ENCODE measurements at places on chromosomes 16 and 17.

GRCh38 chr17:81921996-81922565 lies 4.1 kb upstream of the SIRT7 start:
- DNase-seq: no peak

DNA sequence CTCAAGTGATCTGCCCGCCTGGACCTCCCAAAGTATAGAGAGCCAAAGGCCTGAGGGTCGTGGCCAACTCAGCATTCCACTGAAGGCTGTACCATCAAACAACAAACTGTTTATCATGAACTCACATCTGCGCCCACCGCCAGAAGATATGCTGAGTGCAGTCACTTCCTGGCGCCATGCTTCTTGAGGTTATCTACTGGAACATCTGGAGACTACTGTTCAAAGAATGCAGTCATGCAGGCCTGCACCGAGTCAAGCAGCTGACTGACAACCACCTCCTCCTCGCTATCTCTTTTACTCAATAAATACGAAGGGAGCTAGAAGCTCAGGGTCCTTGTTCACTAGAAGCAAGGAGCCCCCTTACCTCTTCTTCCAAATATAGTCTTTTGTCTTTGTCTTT lies 473.9 kb upstream of the EEF2KMT start:
- no peak for DNase-seq

DNA sequence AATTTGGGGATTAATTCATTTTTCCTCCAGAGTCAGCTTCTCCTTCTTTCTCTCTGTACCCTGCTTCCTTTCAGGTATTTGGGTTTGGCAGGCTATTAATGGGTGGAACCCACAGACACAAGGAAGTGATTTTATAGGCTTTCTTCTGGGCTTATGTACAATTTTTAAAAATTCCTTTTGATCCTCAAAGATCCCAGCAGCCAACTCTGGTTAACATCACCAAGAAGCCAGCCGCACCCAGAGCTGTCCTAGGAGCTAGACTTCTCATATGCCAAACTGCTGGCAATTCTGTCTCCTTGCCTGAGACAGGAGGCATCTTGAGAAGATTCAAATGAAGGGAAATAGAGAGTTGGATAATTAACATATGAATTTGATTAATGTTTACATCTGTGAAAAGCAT lies 47.2 kb upstream of the ELAC2 start:
- no peak for DNase-seq

GRCh38 chr16:57938936-57939871 lies 31.7 kb downstream of the CNGB1 start:
- DNase-seq: no peak

DNA sequence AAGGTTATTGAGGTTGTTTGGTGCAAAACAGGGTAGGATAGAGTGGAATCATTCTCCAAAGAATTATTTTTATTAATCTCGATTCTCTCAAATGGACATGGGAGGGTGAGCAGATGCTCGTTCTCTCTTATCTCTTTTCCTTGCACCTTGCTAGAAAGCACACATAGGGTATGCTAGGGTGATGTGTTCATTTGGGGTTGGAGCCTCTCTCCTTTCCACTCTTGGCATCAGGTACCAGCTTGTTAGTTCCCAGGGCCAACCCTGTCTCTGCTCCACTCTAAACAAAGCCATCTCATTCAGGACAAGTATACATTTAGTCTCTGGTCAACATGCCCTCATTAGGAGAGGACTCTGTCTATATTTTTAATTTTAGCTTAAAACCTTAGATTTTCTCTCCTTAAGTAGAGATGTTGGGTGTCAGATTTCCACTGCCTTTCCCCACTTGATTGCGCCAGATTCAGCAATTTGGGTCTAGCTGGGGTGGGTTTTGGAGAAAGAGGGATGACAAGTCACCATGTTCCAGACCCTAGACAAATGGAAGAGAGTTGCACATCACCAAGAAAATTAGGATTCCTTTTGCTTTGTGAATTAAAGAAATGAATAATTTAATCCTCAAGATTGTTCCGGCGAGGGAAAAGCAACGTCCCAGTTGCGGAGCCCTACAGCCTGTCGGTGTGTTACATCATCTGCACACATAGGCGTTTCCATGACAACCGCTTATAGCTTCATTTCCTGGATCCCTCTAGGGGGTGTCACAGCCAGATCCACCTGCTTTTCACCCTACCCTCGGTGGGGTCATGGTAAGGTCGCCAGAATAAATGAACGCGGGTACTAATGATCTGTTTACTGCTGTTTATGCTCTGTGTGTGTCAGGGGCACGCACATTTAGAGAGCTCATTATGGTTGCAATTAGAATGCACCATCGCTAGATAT lies 41.6 kb downstream of the SNX11 start:
- no peak for DNase-seq

GRCh38 chr16:72442385-72443158 lies 270.6 kb upstream of the PMFBP1 start:
- no peak for DNase-seq

DNA sequence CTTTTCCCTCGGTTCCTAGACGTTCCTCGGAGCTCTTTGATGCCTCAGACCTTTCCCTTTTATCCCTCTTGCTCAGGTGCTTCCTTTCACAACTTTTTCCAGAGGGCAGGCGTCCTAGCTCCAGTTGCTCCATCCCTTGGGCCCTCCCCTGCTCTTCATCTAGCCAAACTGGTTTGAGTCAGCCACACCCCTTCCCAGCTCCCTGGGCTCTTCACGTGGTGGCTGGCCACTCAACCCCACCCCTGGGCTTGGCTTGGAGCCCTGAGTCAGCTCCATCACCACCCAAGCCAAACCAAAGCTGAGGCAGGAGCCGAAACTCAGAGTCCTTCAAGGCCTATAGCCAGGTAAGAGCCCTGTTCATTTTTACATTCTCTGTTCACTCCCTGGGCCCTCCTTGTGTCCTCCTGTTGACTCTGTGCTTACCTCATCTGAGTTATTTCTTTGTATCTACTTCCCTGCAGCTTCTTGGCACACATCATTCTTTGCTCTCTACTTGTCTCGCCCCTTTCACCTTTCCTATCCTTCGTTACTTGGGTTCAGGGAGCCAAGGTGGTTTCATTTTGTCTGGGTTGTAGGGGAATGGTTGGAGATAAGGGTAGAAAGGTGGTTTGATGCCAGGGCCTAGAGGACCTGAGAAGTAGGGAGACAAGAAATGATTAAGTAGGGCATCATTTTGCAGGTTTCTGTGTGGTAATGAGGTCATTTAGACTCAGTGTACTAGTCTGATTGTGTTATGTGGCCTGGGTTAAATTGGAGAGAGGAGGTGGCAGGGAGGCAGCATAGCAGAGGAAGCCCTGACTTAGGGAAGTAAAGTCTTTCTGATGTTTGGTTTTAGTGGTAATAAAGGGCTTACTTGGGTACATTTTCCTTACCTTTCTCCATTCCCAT lies 7.6 kb upstream of the PHKG2 start:
- DNase-seq: peak; percentile 21

DNA sequence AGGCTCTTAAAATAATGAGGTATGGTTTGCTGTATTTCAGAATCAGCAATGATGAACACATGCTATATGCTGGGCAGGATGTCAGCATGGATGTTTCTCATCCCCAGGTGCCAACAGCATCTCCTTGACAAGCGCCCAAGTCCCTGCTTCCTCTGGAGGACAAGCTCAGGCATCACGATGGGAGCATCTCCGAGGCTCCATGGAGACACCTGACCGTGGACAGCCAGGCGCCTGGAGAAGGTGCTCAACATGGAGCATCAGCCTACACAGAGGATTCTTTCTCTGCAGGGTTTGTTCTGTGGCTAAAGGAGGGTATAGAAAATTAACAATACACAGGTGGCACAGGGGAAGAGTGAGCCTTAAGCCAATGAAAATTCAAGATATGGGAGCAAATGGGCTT lies 72.1 kb downstream of the SLC5A11 start:
- DNase-seq: no peak

- no peak for DNase-seq
These were observed 14.7 kb upstream of the C16orf82 start for GRCh38 chr16:27052007-27052406.

DNA sequence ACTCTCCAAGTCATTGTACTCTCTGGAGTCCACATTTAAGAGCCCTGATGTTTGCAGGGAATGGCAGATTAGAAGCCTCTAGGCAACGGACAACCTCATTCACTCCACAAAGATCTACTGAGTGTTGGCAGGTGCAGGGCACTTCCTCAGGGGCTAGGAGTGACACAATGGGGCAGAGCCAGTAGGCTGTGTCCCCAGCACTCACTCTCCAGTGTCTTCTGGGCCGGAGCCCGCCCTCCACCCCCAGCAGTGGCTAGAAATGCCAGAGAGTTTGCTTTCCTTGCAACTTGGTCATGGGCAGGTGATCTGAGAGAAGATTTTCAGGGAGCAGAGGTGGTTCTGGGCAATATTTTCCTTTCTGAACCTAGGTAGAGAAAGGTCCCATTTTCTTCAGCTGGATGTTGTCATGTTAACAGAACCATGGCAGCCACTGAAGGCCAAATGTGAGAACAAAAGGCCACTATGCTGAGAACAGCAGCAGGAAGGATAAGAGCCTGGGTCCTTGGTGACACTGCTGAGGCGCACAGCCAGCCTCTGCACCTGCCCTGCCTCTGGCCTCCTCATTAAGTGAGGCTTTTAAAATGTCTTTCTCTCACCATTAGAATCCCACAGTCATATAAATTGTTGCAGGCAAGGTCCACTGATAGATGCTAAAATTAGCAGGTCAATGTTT lies 96.2 kb downstream of the USP31 start:
- DNase-seq: no peak

DNA sequence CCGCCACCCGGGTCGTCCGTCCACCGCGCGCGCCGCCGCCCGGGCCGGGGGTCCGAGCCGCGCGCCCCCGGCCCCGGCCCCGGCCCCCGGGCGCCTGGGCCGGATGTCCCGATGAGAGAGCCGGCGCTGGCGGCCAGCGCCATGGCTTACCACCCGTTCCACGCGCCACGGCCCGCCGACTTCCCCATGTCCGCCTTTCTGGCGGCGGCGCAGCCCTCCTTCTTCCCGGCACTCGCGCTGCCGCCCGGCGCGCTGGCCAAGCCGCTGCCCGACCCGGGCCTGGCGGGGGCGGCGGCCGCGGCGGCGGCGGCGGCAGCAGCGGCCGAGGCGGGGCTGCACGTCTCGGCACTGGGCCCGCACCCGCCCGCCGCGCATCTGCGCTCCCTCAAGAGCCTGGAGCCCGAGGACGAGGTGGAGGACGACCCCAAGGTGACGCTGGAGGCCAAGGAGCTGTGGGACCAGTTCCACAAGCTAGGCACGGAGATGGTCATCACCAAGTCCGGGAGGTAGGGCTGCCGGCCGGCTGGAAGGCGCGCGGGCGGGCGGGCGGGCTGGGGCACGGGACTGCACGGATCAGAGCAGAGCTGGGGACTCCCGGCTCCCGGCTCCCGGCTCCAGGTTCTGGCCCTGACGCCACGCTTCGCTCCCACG lies 548 bp downstream of the TBX2 start:
- DNase-seq: no peak

- DNase-seq: no peak
These were observed 5.5 kb downstream of the TIMM22 start for GRCh38 chr17:1002412-1002753.

DNA sequence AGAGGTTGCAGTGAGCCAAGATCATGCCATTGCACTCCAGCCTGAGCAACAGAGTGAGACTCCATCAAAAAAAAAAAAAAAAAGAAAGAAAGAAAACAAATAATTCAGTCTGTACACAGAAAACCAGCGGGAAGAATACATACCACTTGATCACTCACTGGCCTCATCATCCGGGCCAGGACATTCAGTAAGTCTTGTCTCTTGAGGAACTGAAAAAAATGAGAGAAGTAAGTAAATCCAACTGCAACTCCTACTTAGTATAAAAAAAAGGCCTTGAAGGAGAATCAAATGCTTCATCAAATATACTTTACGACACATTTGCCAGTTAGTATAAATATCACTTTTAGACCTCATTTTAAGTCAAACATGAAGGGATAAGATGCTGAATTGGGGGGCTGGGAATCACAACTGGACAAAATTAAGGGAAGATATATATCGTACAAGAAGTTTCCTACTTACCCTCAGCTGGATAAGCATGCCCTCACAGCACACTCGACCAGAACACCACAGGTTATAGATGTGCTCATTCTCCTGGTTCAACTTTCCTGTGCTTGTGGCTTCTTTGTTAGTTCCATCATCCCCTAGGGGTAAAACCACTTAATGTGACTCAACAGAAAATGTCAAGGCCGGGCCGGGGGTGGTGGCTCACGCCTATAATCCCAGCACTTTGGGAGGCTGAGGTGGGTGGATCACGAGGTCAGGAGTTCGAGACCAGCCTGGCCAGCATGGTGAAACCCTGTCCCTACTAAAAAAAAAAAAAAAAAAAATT lies 12.4 kb downstream of the CCDC47 start:
- peak; percentile 28 for DNase-seq

- DNase-seq: no peak
These were observed 1.2 kb downstream of the COA3 start for GRCh38 chr17:42797067-42798007.

DNA sequence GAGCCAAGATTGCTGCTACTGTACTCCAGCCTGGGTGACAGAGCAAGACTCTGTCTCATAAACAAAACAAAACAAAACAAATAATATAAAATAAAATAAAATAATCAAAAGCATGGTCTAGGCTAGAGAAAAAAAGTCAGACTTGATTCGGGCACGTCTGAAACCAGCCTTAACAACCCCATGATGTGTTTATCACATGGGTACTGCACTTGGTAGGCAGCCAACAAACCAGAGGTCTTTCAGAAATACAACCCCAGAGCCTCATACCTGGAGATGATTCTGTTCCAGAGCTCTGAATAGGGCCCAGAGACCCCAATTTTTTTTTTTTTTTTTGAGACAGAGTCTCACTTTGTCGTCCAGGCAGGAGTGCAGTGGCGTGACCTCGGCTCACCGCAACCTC lies 9.6 kb upstream of the HAPSTR1 start:
- DNase-seq: no peak

- no peak for DNase-seq
These were observed 70.9 kb downstream of the PLXDC1 start for GRCh38 chr17:39080421-39081078.

DNA sequence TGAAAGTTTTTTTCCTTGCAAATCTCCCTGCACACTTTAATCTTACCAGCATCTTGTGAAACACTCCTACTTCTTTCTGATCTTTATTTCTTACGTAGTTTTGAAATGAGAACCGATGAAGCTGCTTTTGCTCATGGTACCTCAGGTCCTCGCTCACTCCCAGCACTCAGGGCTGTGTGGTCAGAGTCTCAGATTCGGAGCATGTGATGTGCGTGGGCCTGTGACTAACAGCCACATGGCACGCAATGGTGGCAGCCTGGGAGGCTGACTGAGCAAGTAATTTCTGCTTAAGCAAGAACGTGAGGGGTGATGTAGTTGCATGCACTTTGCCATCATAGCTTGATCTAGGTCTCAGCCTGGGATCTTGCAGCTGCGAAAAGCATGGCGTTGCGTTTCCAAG lies 624.3 kb downstream of the MAF start:
- peak; percentile 49 for DNase-seq

DNA sequence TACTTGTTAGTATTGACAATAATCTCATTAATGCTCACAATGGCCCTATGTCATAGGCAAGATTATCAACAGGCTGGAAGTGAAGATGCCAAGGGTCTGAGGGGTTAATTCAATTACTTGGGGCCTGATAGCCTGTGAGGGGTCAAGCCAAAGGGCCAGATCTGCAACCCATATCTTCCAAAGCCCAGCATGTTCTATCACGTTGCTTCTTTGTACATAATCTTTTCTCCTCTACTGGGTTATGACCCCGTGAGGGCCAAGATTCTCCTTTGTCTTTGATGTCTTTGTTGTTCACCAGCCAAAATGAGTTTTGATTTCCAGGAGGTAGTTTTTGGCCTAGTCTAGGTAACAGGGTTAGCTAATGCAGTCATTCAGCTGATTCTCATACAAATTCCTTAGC lies 347.2 kb downstream of the UTP18 start:
- DNase-seq: no peak
